ENCODE measurements at places on chromosomes 1 and 21.
A peak's percentile ranks its signal among the peaks of the same experiment; 100 is the strongest.

DNA sequence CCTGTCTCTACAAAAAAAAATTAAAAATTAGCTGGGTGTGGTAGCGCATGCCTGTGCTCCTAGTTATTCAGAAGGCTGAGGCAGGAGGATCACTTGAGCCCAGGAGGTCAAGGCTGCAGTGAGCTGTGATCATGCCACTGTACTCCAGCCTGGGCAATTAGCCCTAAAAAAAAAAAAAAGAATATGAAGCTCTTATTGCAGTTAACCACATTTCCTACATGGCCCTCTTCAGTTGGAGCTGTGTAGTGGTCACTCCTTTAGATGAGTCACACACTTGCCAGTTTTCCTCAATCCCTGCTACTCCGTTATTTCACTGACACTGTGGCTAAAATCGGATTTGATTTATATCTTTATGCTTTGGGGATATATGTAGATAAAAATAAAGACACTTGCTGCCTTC lies 11.8 kb downstream of the NFYC start:
- DNase-seq, result no peak
- H3K27me3 ChIP-seq, result no peaks in the 10 kb centered on the region
- H3K36me3 ChIP-seq, result no peaks in the 10 kb centered on the region
- no peak overlapping the region for H3K27ac ChIP-seq
- no peak overlapping the region for H3K4me3 ChIP-seq

GRCh38 chr1:15305468-15305770 lies 58.4 kb downstream of the FHAD1 start:
- H3K4me3 ChIP-seq, result no peak overlapping the region
- H3K36me3 ChIP-seq, result no peaks in the 10 kb centered on the region
- H3K27me3 ChIP-seq, result no peaks in the 10 kb centered on the region
- DNase-seq, result no peak
- no peaks in the 10 kb centered on the region for H3K4me1 ChIP-seq

- H3K27ac ChIP-seq, result no peak overlapping the region
- no peak for DNase-seq
- H3K4me3 ChIP-seq, result no peak overlapping the region
- peaks cover 83% of the 10 kb centered on the region for H3K36me3 ChIP-seq
These were observed 23.3 kb downstream of the ABCB10 start for GRCh38 chr1:229535230-229535629.

DNA sequence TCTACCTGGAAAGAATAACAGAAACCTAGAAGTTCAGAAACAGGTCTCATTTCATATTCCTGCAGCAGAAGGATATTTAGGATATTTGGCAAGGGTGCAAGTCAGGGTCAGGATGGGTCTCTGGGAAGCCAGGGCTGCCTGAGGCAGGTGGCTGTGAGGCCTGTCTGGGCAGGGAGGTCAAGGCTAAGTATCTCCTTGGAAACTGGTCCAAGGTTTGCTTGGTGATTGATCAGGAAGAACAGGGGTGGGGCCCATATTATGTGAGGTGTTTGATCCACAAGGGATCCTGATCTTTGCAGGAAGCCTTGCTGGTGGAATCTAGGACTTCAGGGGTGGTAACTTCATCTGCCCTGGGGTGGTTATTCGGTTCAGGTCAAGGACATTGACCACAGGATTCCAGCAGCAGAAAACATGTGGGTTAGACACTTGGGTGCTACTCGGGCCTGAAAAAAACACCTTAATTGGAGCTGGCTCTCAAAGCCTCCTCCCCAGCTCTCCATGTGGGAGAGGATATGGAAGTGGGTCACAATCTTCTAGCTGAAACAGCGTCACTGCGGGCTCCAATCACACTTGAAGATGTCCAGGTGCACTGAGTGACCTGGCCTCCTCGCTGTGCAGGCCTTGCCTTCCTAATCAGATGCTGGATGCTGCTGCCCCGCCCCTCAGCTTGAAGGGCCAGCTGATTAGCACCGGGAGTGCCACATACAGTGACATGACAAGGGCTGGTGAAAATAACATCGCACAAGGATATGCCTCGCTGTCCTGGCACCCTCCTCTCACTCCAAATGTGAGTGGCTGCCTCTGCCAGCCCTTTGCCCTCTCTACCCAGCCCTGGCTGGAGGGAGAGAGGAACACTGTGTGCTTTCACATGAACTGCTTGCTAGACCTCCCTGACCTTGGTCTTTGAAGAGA lies 8.7 kb downstream of the CTNNBIP1 start:
- peak; percentile 91 for DNase-seq
- H3K4me1 ChIP-seq, result peaks cover 34% of the 10 kb centered on the region
- peaks cover 4% of the 10 kb centered on the region for H3K36me3 ChIP-seq
- H3K4me3 ChIP-seq, result peak overlapping the region; percentile 51
- no peaks in the 10 kb centered on the region for H3K27me3 ChIP-seq

- H3K4me1 ChIP-seq, result no peaks in the 10 kb centered on the region
- DNase-seq, result no peak
These were observed 768.8 kb upstream of the ADAMTS5 start for GRCh38 chr21:27735699-27736098.

- H3K36me3 ChIP-seq, result no peaks in the 10 kb centered on the region
- DNase-seq, result no peak
- no peaks in the 10 kb centered on the region for H3K4me1 ChIP-seq
These were observed 72.1 kb downstream of the TNFSF18 start for GRCh38 chr1:172978595-172978994.

DNA sequence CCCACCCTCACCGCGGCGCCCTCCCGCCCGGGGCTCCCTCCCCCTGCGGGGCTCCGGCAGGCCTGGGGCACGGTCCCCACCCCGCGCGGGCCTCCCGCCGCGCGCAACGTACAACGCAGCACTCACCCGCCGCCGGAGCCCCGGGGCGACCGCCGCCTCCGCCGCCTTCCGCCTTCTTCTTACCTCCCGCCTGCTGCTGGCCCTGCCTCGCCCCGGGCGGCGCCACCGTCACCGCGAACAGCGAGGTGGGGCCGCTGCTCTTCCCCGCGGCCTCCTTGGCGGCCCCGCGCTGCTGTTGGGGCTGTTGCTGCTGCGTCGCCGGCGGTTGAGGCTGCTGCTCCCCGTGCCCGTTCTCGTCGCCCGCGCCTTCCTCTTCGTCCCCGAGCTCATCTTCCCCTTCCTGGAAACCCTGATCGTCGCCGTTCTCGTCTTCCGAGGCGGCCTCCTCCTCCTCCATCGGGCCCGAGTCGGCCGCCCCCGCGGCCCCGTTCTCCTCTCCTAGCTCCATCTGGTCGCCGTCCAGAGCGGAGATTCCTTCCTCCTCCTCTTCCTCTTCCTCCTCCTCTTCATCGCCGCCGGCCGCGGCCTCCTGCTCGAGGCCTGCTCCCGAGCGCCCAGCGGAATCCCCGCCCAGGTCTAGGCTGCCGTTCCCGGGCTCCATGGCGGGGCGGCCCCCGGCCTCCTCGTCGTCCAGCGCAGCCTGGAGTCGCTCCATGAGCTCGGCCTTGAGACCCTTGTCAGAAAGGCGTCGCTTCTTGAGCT lies 671 bp downstream of the HNRNPU start:
- H3K36me3 ChIP-seq, result peaks cover 25% of the 10 kb centered on the region
- peak overlapping the region; percentile 94 for H3K4me3 ChIP-seq

GRCh38 chr1:30264672-30265025 lies 458.7 kb downstream of the MATN1 start:
- H3K27ac ChIP-seq, result no peak overlapping the region
- DNase-seq, result no peak

GRCh38 chr1:166086113-166086883 lies 80.5 kb downstream of the FAM78B start:
- no peaks in the 10 kb centered on the region for H3K27me3 ChIP-seq
- H3K27ac ChIP-seq, result no peak overlapping the region
- H3K4me3 ChIP-seq, result no peak overlapping the region
- H3K36me3 ChIP-seq, result no peaks in the 10 kb centered on the region
- no peak for DNase-seq

GRCh38 chr1:215243345-215244054 lies 161.0 kb downstream of the KCNK2 start:
- no peaks in the 10 kb centered on the region for H3K27me3 ChIP-seq
- no peak for DNase-seq
- no peaks in the 10 kb centered on the region for H3K4me1 ChIP-seq
- no peak overlapping the region for H3K4me3 ChIP-seq
- no peak overlapping the region for H3K27ac ChIP-seq

DNA sequence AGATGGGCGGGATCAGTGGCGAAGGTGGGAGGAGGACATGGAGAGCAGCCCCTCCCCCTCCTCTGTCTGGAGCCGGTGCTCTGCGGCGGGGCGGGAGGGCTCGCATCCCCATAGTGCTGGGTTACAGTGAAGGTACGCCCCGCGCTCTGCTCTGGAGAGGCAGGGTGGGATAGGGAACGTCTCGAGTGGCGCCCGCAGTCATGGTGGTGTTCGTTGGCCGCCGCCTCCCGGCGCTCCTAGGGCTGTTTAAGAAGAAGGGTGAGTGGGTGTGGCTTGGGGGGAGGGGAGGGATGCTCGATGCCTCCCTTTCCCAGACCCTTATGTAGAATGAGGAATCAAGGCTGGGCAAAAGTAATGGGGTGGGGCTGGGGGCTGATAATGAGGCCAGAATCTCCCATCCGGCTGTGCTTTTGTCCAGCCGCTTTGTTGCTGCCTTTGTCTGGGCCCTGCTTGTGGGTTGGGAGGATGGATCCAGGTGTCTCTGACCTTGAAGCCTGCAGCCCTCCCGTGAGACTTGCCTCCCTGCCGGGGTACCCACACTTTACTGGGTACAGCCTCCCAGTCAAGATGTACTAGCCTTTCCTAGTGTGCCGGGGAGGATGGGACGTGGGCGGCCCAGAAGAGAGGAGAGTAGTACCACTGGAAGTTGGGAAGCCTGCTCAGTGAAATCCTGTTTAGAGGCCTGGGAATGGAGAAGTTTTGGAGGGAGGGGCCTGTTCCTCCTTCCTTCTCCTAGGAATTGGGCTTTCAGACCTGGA lies 51.4 kb downstream of the YARS1 start:
- no peaks in the 10 kb centered on the region for H3K27me3 ChIP-seq
- H3K4me1 ChIP-seq, result peaks cover 73% of the 10 kb centered on the region
- peaks cover 33% of the 10 kb centered on the region for H3K36me3 ChIP-seq
- no peak overlapping the region for H3K27ac ChIP-seq

DNA sequence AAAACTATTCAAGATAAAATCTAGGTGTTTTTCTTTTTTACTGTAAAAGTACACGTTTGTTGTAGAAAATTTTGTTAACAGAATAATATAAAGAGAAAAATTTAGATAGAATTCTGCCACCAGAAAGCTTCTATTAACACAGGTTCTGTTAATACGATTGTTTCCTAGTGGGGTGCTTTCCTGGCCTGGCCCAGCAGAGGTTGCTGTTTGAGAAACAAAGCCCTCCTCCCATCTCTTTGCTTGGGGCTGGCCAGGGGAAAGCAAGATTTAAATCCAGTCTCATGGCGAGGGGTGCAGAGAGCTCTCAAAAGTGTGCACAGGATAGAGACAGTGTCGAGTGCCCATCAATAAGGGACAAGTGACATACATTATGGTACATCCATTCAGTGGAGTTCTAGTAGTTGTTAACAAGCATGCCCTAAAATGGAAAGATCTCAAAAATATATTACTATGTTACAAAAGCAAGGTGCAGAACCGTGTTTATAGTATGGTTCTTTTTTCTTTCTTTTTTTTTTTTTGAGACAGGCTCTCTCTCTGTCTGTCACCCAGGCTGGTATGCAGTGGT lies 14.6 kb upstream of the ACBD3 start:
- H3K27ac ChIP-seq, result no peak overlapping the region
- no peaks in the 10 kb centered on the region for H3K4me1 ChIP-seq
- DNase-seq, result no peak
- no peak overlapping the region for H3K4me3 ChIP-seq
- H3K27me3 ChIP-seq, result no peaks in the 10 kb centered on the region
- H3K36me3 ChIP-seq, result no peaks in the 10 kb centered on the region

DNA sequence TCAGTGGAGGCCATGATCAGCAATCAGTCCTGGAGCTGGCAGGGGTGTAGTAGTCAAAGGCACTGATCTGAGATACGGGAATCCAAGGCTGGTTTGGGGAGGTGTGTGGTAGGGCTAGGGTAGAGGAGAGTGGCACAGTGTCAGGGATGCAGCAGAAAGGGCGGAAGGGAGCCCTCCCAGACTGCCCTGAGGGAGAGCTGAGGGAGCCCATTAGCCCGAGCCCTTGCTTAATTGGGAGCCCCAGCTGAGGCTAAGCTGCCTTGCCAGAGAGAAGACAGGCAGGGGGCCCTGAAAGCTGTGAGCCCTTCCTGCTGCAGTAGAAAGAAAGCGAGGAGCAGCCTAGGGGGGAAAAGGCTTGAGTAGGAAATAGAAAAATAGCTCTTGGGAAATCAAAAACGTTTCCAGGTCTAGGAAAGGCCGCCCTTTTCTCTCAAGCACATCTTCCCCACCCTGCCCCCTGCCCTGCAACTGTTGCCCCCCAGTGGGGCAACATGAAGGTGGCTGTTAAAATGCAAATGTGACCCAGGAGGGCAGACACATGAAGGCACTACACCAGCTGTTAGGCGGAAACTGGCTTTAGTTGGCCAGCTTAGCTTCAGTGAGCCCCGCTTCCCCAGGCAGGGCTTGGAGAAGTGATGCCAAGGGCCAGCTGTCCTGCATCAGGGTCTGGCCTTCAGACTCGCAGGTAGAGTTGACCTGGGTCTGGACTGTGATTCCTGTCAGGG lies 106.2 kb downstream of the UCK2 start:
- H3K27me3 ChIP-seq, result no peaks in the 10 kb centered on the region
- no peaks in the 10 kb centered on the region for H3K4me1 ChIP-seq
- no peak overlapping the region for H3K4me3 ChIP-seq
- H3K27ac ChIP-seq, result no peak overlapping the region

- no peaks in the 10 kb centered on the region for H3K36me3 ChIP-seq
- DNase-seq, result no peak
- no peak overlapping the region for H3K4me3 ChIP-seq
- no peaks in the 10 kb centered on the region for H3K4me1 ChIP-seq
- no peak overlapping the region for H3K27ac ChIP-seq
- no peaks in the 10 kb centered on the region for H3K27me3 ChIP-seq
These were observed 834.0 kb upstream of the TMPRSS15 start for GRCh38 chr21:19237608-19238007.

GRCh38 chr1:234427950-234428646 lies 50.9 kb downstream of the TARBP1 start:
- peaks cover 62% of the 10 kb centered on the region for H3K36me3 ChIP-seq
- no peaks in the 10 kb centered on the region for H3K27me3 ChIP-seq
- no peak for DNase-seq
- H3K4me1 ChIP-seq, result no peaks in the 10 kb centered on the region
- H3K4me3 ChIP-seq, result no peak overlapping the region

- H3K36me3 ChIP-seq, result no peaks in the 10 kb centered on the region
- no peak overlapping the region for H3K27ac ChIP-seq
- H3K4me3 ChIP-seq, result no peak overlapping the region
- H3K27me3 ChIP-seq, result no peaks in the 10 kb centered on the region
- H3K4me1 ChIP-seq, result peaks cover 5% of the 10 kb centered on the region
- DNase-seq, result no peak
These were observed 2.6 kb downstream of the PRDM2 start for GRCh38 chr1:13702425-13703127.

DNA sequence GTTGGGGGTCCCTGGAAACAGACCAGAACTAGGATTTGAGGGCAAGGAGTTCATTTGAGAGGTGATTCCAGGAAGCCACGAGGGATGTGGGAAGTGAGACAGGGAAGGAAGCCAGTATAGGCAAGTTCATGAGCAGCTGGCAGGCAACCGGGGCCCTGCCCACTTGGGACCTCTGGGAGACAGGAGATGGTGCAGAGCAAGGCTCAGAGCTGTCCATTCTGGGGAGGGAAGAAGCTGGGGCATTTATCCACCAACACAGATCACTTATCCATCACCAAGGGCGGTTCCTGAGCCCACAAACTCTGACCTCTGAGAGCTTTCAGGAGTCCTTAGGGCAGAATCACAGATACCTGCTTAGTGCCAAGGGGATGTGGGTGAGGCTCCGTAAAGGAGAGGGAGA lies 16.8 kb downstream of the EDN2 start:
- no peak overlapping the region for H3K27ac ChIP-seq

- H3K4me1 ChIP-seq, result peaks cover 99% of the 10 kb centered on the region
- peak overlapping the region; percentile 47 for H3K27ac ChIP-seq
- peak; percentile 81 for DNase-seq
- no peaks in the 10 kb centered on the region for H3K27me3 ChIP-seq
- peaks cover 99% of the 10 kb centered on the region for H3K36me3 ChIP-seq
These were observed 60.3 kb downstream of the CD46 start for GRCh38 chr1:207811920-207812720.
